Vagina (tissue), 2 donors: ENCODE measurements at places on chromosomes 12 and 14.

DNA sequence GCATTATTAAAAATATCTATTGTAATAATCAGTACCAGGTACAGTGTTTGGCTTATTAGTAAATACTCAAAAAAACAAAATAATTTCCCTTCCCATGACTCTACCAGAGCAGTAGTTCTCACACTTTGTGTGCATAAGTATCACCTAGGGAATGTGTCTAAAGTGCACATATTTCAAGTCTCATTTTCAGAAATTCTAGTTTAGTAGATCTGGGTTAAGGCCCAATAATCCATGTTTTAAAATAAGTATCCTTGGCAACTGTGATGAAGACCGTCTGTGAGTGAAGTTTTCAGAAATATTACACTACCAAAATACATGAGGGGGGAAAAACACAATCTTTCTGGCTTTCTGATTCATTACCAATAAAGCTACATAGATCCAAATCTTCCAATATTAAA is 237.6 kb downstream of the SLC2A13 start:
- no peak for DNase-seq

DNA sequence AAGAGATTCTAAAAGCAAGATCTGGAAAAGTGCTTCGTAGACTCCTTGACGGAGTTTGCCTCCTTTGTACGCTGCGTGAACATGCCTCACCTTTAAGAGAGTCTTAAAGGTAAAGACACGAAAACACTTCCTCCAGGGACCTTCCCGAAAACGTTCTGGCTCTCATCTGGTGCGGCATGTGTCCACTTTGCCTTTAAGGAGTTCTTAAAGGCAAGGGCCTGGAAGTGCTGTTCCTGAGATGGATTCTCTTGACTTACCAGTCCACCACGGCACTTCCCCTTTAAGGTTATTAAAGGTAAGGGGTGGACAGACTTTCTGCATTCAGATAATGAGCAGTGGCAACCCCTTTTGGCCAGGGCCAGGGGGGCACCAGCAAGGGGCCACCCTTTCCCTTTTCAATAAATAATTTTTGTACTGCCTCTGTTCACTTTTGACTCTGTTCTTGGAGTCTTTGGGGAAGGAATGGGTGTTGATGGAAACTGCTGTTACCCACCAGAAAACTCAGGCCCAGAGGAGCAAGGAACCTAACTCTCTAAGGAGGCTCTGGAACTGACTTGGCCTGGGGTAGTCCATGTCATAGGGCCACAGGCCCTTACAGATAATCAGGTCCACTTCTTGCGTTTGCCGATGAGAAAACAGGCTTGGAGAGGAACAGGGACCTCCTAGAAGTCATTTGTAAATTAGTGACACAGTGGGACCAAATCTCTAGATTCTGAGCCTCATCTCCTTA is 4.4 kb downstream of the REM2 start:
- no peak for DNase-seq

DNA sequence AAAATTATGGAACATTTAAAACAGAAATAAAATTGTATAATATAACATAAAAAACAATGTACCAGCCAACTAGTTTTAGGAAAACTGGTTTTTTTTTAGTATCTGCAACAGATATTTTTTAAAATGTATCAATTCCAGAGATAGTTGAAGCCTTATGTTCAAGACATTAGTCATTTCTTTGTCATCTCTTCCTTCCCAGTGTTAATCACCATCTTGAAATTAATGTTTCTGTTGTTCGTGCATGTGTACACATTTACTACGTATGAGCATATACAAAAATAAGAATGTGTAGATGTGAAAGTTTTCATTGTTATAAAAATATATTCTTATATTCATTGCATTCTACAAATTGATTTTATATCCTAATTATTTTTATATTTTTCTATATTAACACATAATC is 1062.1 kb downstream of the SLC6A15 start:
- DNase-seq = no peak

DNA sequence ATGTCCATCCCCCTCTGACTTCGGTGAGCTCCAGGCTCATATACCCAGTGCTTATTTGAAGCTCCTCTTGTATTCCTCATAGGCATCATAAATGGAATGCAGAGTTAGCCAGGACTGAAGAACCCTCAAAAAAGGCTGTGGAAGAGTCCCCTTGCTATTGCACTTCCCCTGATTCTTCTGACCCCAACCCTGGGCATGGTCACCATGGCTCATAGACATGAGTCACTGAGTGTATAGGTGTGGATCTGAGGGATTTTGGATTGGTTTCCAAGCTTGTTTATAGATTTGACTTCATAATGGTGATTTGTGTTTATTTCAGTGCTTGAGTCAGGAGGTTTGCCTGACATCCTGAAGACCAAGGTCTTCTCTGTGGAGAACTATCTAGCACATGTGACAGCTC is 98.4 kb upstream of the SLC38A2 start:
- no peak for DNase-seq

- no peak for DNase-seq
These were observed 200.0 kb downstream of the SLC15A4 start for GRCh38 chr12:128623748-128624147.

DNA sequence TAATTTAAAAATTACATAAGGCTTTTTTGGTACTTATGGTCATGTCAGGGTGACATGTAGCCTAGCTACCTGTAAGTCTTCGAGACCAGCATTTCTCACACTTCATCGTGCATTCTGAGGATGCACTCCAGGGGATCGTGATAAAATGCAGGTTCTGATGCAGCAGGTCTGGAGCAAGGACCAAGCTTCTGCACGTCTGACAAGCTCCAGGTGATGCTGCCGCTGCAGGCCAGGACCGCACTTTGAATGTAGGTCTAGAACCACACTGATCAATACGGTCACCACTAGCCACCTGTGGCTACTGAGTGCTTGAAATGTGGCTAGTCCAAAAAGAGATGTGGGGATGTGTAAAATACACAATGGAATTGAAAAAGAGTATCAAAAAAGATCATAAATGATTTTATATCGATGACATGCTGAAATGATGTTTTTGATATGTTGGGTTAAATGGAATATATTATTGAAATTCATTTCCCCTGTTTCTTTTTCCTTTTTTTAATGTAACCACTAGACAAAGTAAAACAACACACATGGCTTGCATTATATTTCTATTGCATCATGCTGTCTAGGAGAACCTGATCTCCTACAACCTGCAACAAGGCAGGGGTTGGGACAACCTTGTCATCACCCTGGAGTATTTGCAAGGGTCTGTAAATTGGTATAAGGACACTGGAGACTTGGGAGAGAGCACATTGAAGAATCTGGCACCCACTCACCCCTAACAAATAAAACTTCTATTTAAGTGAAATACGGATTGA is 142.4 kb downstream of the DPF3 start:
- DNase-seq = no peak

- no peak for DNase-seq
These were observed 26.0 kb downstream of the ZNF664 start for GRCh38 chr12:123998991-123999359.

- no peak for DNase-seq
These were observed 6.0 kb downstream of the EID3 start for GRCh38 chr12:104309446-104309993.

GRCh38 chr14:102544046-102544746 is 34.6 kb upstream of the ANKRD9 start:
- DNase-seq = no peak

DNA sequence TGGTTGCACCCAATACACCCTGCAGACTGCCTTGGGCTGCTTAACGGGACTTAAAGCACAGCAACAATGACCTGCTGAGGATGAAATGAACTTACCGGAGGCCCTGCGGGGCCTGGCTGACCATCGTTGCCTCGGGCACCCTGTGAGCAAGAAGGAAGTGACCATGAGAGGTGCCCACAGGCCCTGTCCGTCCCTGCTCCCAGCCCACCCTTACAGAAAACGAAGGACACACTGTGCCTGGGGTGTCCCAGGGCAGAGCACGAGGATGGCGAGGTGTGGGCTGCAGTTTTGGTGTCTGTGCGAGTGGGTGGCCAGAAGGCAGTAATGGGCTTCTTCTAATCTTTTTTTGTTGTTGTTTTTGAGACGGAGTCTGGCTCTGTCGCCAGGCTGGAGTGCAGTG is 14.6 kb downstream of the COL2A1 start:
- no peak for DNase-seq

GRCh38 chr12:88468581-88468980 is 111.7 kb downstream of the KITLG start:
- no peak for DNase-seq

- no peak for DNase-seq
These were observed 31.5 kb upstream of the BHLHE41 start for GRCh38 chr12:26156201-26156871.

DNA sequence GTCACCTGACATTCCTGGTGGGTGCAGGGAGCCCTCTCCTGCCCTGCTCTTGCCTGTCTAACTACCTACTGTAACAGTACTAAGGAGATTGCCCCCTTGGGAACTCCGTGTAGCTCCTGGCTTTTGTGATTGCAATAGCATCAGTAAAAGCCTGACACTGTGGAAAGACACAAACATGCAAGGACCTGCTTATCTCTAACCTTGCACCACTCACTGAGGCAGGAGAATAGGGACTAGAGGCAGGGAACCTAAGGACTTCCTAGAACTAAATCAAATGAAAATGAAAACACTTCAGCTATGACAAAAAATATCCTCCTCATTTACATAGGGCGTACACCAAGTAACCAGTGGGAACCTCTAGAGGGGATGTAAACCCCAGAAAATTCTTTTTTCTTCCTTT is 28.5 kb downstream of the TUBA1A start:
- no peak for DNase-seq

- no peak for DNase-seq
These were observed 65.2 kb downstream of the TBC1D30 start for GRCh38 chr12:64889434-64890216.

GRCh38 chr14:101834397-101834796 is 72.9 kb downstream of the PPP2R5C start:
- DNase-seq = no peak
